Activated T-helper 1 cell treated with anti-CD3 and anti-CD28 coated beads, Interleukin-12 subunit alpha, Interleukin-12 subunit beta, Interleukin-2, Interleukin-4 antibody, amounts not matched to agents 30 ng/mL and 10 ng/mL and 1 ng/mL, durations not matched to agents 14 hours and 24 hours and 36 hours (primary cell): ENCODE measurements at places on chromosomes 1 and 21. TPM values are rescaled to one million over a fixed set of nuclear protein-coding genes. Genes with fewer than 3 reads are reported as not detected.

The TFF2 gene
- total RNA-seq = not detected in 2 replicates

The ZSCAN20 gene
- 2.5 and 2.8 TPM in 2 replicates for total RNA-seq

The ANKRD45 gene
- not detected in 2 replicates for total RNA-seq

The AGMAT gene
- 34.4 and 34.5 TPM in 2 replicates for total RNA-seq

The IFI44L gene
- total RNA-seq = 16.7 and 21.8 TPM in 2 replicates

The SNRPE gene
- total RNA-seq = 250 and 270 TPM in 2 replicates

The CNR2 gene
- not detected in 2 replicates for total RNA-seq

The IGSF3 gene
- 1.7 TPM in 2 replicates for total RNA-seq

The NHLH1 gene
- 0.52 and 0.66 TPM in 2 replicates for total RNA-seq

The CAMK1G gene
- 0.07 and 0.62 TPM in 2 replicates for total RNA-seq

The BTBD8 gene
- 0.91 and 1.0 TPM in 2 replicates for total RNA-seq

GRCh38 chr21:45405271-45405818 lies 380 bp downstream of the COL18A1 start:
- peaks cover 47% of the 10 kb centered on the region for H3K27me3 ChIP-seq
- H3K36me3 ChIP-seq = no peaks in the 10 kb centered on the region
- no peak overlapping the region for H3K27ac ChIP-seq
- no peak for DNase-seq
- H3K4me1 ChIP-seq = peaks cover 4% of the 10 kb centered on the region

DNA sequence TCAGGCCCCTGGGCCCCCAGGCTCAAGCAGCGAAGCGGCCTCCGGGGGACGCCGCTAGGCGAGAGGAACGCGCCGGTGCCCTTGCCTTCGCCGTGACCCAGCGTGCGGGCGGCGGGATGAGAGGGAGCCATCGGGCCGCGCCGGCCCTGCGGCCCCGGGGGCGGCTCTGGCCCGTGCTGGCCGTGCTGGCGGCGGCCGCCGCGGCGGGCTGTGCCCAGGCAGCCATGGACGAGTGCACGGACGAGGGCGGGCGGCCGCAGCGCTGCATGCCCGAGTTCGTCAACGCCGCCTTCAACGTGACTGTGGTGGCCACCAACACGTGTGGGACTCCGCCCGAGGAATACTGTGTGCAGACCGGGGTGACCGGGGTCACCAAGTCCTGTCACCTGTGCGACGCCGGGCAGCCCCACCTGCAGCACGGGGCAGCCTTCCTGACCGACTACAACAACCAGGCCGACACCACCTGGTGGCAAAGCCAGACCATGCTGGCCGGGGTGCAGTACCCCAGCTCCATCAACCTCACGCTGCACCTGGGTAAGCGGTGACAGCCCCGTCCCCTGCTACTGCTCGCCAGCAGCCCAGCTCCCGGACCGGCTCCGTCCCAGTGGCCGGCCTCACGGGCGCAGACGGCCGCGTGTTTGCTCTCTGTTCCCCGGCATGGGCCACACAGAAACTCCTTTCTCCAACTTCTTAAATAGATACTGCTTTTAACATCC lies 539 bp downstream of the LAMC1 start:
- no peak overlapping the region for H3K27ac ChIP-seq
- peak; percentile 4 for DNase-seq
- H3K4me1 ChIP-seq = peaks cover 20% of the 10 kb centered on the region
- H3K4me3 ChIP-seq = peak overlapping the region; percentile 83

DNA sequence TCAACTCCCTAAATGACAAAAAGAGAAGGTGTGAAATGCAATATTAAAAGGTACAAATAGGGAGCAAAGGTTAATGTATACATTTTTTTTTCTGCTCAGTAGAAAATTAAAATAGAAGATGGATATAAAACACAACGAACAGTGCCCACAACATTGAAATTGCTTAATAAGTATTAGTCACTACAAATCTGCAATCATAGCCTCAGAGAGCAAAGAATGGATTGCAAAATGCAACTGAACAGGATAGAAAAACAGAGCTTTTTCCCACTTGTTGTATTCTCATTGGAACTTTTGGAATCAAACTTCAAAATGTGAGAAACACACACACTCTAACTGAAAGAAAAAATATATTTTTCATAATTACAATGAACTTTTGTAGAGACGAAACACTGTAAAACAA lies 552.2 kb upstream of the NCAM2 start:
- no peaks in the 10 kb centered on the region for H3K27me3 ChIP-seq
- H3K4me1 ChIP-seq = no peaks in the 10 kb centered on the region
- no peak for DNase-seq
- no peak overlapping the region for H3K27ac ChIP-seq
- no peaks in the 10 kb centered on the region for H3K36me3 ChIP-seq

GRCh38 chr1:54200519-54200997 lies 591 bp downstream of the MRPL37 start:
- peak overlapping the region; percentile 90 for H3K4me3 ChIP-seq
- H3K27me3 ChIP-seq = no peaks in the 10 kb centered on the region

- peaks cover 10% of the 10 kb centered on the region for H3K36me3 ChIP-seq
- DNase-seq = peak; percentile 68
- H3K27ac ChIP-seq = peak overlapping the region; percentile 96
- H3K4me3 ChIP-seq = peak overlapping the region; percentile 72
- H3K27me3 ChIP-seq = no peaks in the 10 kb centered on the region
Observed at GRCh38 chr1:109802136-109802900, 38.6 kb upstream of the EPS8L3 start.

DNA sequence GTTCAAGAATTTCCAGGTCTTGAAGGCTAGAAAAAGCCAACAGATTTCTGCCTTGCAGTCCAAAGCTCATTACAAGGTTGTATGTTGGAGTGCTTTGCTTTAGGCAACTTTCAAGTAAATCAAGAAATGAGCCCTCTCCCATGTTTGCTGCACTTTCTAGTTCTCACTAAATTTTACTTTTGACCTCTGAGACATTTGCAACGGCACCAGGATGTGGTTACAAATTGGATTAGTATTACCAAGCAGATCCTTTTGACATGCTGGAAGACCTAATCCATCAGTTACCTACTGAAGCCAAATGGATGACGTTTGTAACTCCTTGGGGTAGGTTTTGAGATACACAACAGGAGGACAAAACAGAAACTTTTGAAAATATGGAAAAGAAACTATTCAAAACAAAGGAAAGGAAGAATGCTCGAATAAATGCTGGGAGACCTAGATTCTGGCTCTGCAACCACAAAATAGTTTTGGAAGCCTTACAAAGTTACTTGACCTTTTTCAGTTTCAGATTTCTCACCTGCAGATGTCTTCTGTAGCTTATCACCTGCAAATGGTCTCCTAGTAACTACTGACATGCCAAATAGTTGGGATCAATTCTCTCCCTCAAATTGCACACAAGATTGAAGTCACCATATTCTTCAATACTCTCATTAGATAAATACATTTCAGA lies 251.7 kb upstream of the ADGRL2 start:
- no peaks in the 10 kb centered on the region for H3K36me3 ChIP-seq
- H3K4me1 ChIP-seq = peaks cover 6% of the 10 kb centered on the region
- no peak overlapping the region for H3K4me3 ChIP-seq
- no peak for DNase-seq

- no peaks in the 10 kb centered on the region for H3K36me3 ChIP-seq
- DNase-seq = no peak
- H3K4me1 ChIP-seq = no peaks in the 10 kb centered on the region
- no peak overlapping the region for H3K4me3 ChIP-seq
- H3K27ac ChIP-seq = no peak overlapping the region
Observed at GRCh38 chr1:107889524-107889923, 75.5 kb downstream of the VAV3 start.

DNA sequence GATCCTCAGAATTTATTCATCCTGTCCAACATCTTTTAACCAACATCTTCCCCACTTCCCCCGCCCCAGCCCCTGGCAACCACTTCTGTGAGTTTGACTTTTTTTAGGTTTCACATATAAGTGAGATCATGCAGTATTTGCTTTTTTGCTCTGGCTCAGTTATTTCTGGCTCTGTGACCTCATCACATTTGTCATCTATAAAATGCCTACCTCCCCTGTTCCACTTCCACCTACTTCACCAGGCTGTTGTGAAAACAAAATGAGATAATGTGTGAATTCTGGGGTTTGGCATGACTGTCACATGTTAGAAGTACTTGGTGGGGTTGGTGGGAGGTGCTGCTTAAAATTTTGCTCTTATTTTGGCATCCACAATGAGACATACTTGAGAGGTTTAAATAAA lies 18.4 kb downstream of the HHAT start:
- H3K4me3 ChIP-seq = no peak overlapping the region
- no peaks in the 10 kb centered on the region for H3K36me3 ChIP-seq
- peaks cover 11% of the 10 kb centered on the region for H3K4me1 ChIP-seq
- no peak for DNase-seq

GRCh38 chr1:244860914-244861610 lies 3.3 kb downstream of the HNRNPU start:
- peaks cover 59% of the 10 kb centered on the region for H3K36me3 ChIP-seq
- peak overlapping the region; percentile 51 for H3K27ac ChIP-seq
- peak overlapping the region; percentile 99 for H3K4me3 ChIP-seq
- DNase-seq = no peak

DNA sequence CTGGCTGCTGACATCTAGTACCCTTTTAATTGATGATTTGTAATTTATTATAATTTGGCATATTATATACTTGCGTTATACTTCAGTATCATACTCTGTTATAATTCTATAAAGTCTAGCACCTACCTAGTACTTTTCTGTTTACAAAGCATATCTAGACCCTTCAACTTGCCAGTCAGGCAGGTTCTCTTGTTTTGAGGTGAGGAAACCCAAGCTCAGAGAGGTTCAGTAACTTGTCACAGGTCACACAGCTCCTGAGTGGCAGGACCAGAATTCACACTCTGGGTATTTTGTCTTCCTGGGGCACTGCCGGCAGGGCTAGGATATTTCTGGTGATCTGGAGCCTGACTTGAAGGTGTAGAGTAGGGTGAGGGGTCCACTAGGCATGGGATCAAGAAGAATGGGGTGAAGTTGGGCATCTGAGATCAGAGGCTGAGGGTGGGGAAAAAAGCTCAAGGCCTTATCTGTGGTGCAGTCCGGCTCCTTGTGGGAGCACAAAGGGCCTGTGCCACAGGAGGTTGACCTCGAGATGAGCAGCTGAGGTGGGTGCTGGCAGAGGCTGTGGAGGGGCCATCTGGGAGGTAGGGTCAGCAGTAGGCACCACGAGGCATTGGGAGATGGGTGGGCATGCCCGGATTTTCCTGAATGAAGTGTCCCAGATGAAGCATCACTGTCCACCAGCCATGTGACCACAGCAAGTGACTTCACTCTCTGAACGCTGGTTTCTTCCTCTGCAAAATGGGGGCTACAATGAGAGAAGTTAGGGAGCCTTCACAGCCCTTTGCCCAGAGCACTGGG lies 102.6 kb downstream of the EPHB2 start:
- no peaks in the 10 kb centered on the region for H3K36me3 ChIP-seq
- no peak overlapping the region for H3K27ac ChIP-seq
- DNase-seq = no peak
- no peak overlapping the region for H3K4me3 ChIP-seq
- H3K4me1 ChIP-seq = no peaks in the 10 kb centered on the region

GRCh38 chr21:15062606-15062965 lies 2.2 kb downstream of the NRIP1 start:
- peaks cover 7% of the 10 kb centered on the region for H3K27me3 ChIP-seq
- peak overlapping the region; percentile 82 for H3K27ac ChIP-seq
- H3K4me3 ChIP-seq = peak overlapping the region; percentile 87
- H3K36me3 ChIP-seq = no peaks in the 10 kb centered on the region
- no peak for DNase-seq

GRCh38 chr1:13583595-13583965 lies at the start of gene PDPN:
PDPN (plus strand) TSS chr1:13583832; CDS start chr1:13584034, 202 bp downstream.
- H3K27me3 ChIP-seq = peaks cover 47% of the 10 kb centered on the region
- no peak for DNase-seq
- H3K36me3 ChIP-seq = no peaks in the 10 kb centered on the region

DNA sequence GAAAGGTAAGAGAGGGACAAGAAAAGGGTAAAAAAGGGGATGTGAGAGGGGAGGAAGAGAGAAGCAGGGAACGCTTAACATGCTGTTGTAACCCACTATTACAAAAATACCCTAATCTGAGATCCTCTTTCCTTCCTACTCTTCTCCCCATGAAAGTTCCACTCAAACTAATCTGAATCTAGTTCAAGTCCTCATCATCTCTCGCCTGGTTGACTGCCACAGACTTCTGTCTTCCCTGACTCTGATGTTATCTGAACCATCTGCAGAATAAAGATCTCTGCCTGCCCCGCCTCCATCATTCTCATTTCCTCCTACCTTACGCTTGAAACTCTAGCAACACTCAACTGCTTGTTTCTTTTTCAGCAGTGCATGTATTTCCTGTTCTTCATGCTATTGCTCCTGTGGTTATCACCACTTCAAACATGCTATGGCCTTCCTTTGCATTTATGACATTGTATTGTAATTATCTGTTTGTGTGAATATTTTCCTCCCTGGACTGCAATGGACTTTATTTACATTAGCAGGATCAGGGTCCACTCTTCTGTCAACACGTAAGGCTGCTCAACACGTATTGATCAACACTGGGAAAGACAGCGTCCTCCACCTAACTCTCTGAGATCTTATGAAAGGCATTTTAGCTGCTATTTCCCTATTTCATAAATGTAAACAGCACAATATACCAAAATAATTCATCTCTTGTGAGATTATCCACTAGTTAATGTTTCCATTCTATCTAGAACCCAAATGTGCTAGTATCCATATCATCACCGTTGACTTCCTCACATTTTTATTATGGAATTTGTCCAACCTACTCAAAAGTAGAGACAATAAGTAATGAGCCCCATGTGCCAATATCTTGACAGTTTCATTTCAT lies 215.5 kb upstream of the USP25 start:
- no peaks in the 10 kb centered on the region for H3K36me3 ChIP-seq
- H3K27me3 ChIP-seq = no peaks in the 10 kb centered on the region
- H3K4me3 ChIP-seq = peak overlapping the region; percentile 21
- H3K27ac ChIP-seq = peak overlapping the region; percentile 69
- peak; percentile 57 for DNase-seq

GRCh38 chr1:25439287-25439686 lies 8.6 kb downstream of the MACO1 start:
- peaks cover 47% of the 10 kb centered on the region for H3K4me1 ChIP-seq
- H3K27ac ChIP-seq = no peak overlapping the region
- no peak for DNase-seq
- H3K27me3 ChIP-seq = peaks cover 2% of the 10 kb centered on the region
- H3K4me3 ChIP-seq = no peak overlapping the region

GRCh38 chr1:209074575-209075250 lies 508.8 kb upstream of the CAMK1G start:
- H3K4me1 ChIP-seq = no peaks in the 10 kb centered on the region
- no peak for DNase-seq
- no peak overlapping the region for H3K27ac ChIP-seq
- H3K27me3 ChIP-seq = no peaks in the 10 kb centered on the region

GRCh38 chr1:84835169-84835568 lies 57.8 kb downstream of the LPAR3 start:
- DNase-seq = no peak
- peaks cover 10% of the 10 kb centered on the region for H3K4me1 ChIP-seq
- H3K36me3 ChIP-seq = peaks cover 2% of the 10 kb centered on the region
- H3K27me3 ChIP-seq = peaks cover 3% of the 10 kb centered on the region
- no peak overlapping the region for H3K27ac ChIP-seq
